ENCODE measurements at places on chromosomes 1 and 21. TPM values are rescaled to one million over a fixed set of nuclear protein-coding genes. Genes with fewer than 3 reads are reported as not detected.

The PADI1 gene
- polyA plus RNA-seq = 0.62 TPM

The PRKAB2 gene
- 9.4 TPM for polyA plus RNA-seq

DNA sequence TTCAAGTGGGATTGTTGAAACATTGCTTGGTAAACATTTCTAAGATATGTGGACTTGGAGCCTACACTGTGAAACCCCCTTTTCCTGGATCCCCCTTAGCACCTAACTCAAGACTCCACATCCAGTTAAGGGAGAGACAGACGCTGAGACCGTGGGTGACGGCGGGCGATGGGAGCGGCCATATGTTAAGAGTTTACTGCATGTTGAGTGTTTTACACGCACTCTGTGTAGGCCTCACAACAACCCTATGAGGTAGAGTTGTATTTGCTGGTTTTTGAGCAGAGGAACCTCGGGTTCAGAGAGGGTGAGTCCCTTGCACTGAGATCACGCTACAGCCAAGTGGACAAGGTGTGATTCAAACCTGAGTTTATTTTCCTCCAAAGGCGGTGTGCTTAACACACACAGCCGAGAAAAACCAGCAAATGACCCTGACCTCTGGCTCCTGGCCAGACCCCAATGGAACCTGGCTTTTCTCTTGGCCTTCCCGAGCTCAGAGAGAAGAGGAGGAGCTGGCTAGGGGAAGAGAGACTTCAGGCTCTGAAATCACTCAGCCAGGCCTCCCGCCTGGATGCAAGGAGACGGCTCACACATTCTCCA is 46.9 kb upstream of the GOLT1A start:
- H3K27ac ChIP-seq = peak overlapping the region; percentile 34
- no peaks in the 10 kb centered on the region for H3K4me1 ChIP-seq
- no peak for DNase-seq
- no peaks in the 10 kb centered on the region for H3K27me3 ChIP-seq
- no peaks in the 10 kb centered on the region for H3K36me3 ChIP-seq
- H3K4me3 ChIP-seq = no peak overlapping the region

GRCh38 chr1:205584732-205585131 is 47.1 kb downstream of the ELK4 start:
- H3K36me3 ChIP-seq = no peaks in the 10 kb centered on the region
- no peaks in the 10 kb centered on the region for H3K27me3 ChIP-seq
- no peak overlapping the region for H3K27ac ChIP-seq
- DNase-seq = no peak
- H3K4me3 ChIP-seq = no peak overlapping the region

Data from SK-N-SH (cell line).